Activated CD4-positive, CD25-positive, alpha-beta regulatory T cell (primary cell): ENCODE measurements at places on chromosomes 12 and 14.

DNA sequence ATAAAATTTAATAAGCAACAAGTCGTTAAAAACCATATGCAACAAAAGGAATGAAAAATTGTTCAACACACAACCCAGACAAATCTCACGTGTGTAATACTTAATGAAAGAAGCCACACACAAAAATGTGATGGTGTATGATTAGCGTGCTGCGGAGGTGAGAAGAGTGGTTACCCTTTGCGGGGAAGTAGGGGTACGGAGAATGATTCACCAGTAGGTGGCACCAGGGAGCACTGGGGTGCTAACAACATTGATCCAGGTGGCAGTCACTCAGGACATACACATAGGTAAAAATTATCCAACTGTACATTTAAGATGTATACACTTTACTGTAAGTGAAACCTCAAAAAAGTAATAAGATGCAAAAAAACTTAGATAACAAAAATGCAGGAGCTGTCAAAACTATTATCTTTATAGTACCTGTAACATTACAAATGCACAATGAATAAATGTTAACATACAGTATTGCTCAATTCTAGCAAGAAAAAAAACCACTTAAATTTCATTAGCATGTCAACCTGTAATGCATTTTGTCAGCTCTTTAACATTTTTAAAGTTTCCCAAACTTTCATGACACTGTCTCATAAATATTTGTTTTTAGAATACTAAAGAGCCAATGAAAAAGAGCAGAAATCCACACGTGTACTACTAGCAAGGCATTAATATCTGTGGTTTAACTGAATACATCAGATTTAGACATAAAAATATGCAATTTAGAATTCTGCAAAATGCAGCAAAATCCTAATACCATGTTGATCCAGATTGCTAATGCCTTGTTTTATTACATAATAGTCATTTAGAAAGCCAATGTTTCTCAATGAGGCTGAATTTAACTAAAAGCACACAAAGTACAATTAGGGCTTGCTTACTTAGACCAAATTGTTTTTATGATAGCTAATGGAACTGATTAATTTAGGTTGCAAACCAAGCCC, 46.7 kb downstream of the TMCC3 start:
- DNase-seq, result peak; percentile 26

DNA sequence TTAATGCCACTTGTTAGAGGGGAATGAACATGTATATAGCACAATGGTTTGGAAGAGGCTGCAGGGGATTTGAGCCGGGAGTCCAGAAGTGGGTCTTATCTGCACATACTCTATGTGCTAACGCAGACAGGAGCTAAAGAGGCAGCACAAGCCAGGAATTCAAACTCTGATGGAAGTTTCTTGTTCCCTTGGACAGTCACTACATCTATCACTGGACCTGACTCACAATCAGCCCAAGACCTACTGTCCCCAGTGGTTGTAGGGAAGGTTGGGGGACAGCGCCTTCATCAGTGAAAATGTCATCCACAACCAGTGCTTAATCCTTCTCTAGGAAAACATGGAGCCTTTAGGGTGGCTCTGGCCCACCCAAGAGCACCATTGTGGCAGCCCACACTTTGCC, 107.8 kb downstream of the GCH1 start:
- no peak for DNase-seq

DNA sequence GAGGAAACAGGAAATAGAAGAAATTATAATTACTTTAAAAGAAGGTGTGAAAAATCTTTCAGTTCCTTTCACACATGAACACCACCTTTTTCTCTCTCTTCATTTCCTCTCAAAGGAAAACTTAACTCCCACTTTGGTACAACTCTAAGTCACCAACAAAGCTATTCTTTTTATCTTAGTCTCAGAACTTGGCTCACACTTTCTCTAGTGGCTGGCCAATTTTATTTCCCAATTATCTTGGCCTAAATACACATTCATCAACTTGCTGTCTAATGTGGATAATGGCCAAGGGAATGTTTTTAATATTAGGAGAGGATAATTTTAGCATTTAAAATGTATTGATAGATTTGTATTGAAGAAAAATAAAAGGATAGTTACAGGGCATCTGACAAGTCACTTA, 64.5 kb upstream of the NAV3 start:
- DNase-seq, result no peak

- no peak for DNase-seq
Measured at GRCh38 chr12:14167005-14167628, 185.7 kb upstream of the GRIN2B start.

GRCh38 chr12:6641131-6641530, 5.4 kb upstream of the LPAR5 start:
- DNase-seq, result no peak

GRCh38 chr12:32516230-32516629, 116.9 kb downstream of the FGD4 start:
- DNase-seq, result no peak

GRCh38 chr12:93219947-93220346, 157.8 kb upstream of the NUDT4 start:
- no peak for DNase-seq

DNA sequence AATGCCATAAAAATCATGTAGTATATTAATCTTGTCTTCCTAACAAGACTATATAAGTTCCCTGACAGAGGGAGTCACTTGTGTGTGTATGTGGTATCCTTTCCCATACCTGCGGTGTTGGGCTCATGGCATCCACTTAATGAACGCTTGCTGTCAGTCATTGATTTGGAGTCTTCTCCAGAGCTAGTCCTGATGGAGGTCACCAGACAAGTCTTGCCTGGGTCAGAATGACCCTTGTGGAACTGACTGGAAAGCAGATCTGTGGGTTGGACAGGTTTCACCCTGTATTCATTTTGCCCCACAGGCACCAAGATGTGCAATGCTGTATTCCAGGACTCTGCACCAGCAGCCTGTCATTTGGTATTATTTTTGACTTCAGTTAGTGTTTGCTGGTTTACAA, 27.3 kb upstream of the WNK1 start:
- no peak for DNase-seq

GRCh38 chr12:94644141-94644979, 6.0 kb downstream of the TMCC3 start:
- no peak for DNase-seq

GRCh38 chr14:74221741-74222140, 17.5 kb upstream of the VSX2 start:
- no peak for DNase-seq

DNA sequence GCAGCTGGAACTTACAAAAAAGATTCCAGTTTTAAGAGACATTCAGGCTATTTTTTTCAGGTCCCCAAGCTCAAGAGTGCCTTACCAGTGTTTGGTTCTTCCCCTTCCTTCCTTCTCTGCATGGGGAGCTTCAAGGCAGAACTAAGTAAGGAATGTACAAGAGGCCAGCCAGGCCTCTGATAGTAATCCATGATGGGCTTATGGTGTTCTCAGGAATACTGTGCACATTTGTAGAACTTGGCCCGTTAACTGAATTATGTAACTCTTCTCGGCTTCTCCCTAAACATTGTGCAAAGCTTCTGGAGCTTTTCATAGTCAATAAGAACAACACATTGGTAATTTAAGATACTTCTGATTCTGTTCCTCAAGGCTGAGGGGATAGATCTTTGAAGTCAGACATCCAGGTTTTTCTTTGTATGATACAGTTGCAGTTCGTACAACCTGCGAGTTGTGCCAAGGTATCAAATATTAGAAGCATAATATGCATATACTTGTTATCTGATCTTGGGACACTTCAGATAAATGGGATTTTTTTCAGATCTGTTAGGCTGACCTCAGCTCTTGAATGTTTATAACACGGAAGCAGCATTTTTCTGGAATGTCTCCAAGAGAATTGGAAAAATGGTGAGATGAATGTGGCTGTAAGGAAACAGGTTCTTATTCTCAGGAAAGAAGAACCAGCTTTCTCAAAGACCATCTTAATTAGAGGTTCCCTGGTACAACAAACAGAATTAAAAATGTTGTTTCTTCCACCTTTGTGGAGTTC, 148.6 kb downstream of the ANO4 start:
- no peak for DNase-seq

DNA sequence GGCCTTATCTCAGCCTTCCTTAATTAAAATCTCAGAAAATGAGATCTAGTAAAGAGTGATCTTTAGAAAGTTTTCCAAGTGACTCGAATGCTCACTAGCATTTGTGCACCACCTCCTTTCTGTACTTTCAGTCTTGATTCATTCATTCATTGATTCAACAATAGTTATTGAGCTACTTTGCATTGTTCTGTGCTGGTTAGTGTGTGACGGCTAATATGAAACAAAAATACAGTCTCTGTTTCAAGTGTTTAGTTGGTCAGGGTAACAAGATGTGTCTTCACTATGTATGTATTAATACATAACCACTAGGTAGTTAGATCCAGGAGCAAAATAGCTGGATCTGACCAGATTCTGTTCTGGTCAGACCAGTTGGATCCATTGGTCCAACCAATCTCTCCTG, 100.9 kb downstream of the FAR2 start:
- no peak for DNase-seq

- no peak for DNase-seq
Measured at GRCh38 chr12:31031951-31032335, 41.7 kb upstream of the DDX11 start.

- no peak for DNase-seq
Measured at GRCh38 chr12:95168746-95169145, 48.5 kb downstream of the FGD6 start.

GRCh38 chr14:52025310-52025709, 36.0 kb downstream of the RTRAF start:
- DNase-seq, result no peak

- DNase-seq, result no peak
Measured at GRCh38 chr12:92439420-92439805, 263.4 kb upstream of the PLEKHG7 start.

DNA sequence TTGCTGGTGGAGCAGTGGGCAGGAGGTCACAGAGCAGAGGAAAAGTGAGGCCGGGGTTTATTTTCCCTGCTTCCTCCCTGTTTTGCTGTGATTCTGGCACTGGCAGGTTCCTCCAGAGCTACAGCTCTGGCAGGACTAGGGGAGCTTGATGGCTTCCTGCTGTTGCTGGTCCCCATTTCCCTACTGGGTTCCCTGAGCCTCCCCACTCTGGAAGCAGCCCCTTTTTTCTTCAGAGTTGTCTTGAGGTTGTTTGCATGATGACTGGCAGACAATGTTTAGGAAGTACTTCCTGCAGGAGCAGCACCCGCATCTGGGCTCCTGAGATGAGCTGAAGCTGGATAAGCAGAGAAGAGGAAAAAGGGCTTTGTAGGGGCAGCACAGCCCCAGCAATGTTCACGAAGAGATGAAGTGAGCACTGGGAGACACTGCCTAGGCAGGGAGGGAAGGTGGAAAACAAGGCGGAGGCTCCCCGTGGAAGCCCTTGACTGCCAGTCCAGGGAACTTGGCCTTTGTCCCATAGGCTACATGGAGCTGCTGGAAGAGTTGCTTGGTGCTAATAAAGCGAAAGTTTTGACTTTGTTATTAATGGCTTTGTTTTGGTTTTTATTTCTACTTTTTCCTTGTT, 126.9 kb downstream of the SLC38A6 start:
- no peak for DNase-seq

- DNase-seq, result no peak
Measured at GRCh38 chr12:64518396-64518795, 66.5 kb downstream of the TBK1 start.

GRCh38 chr14:88129306-88130056, 124.5 kb downstream of the GPR65 start:
- DNase-seq, result no peak

GRCh38 chr14:24366413-24366720, 1.6 kb upstream of the NFATC4 start:
- no peak for DNase-seq

DNA sequence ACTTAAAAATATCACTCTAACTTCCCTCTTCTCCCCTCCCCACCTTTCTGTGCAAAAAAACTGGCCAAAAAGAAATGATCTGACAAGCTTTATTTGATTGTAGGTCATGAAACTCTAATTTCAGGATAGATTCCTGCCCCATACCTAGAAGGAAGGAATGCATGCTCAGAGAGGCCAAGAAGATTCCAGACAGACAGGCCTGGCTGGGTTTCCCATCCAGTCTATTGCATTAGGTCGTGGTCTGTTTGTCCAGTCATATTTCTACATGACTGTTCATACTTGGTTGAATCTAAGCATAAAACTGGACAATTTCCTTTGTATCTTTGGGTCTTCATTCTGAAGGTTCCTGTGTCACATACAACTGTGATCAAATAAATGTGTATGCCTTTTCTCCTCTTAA, 20.0 kb upstream of the SLC15A5 start:
- DNase-seq, result no peak

DNA sequence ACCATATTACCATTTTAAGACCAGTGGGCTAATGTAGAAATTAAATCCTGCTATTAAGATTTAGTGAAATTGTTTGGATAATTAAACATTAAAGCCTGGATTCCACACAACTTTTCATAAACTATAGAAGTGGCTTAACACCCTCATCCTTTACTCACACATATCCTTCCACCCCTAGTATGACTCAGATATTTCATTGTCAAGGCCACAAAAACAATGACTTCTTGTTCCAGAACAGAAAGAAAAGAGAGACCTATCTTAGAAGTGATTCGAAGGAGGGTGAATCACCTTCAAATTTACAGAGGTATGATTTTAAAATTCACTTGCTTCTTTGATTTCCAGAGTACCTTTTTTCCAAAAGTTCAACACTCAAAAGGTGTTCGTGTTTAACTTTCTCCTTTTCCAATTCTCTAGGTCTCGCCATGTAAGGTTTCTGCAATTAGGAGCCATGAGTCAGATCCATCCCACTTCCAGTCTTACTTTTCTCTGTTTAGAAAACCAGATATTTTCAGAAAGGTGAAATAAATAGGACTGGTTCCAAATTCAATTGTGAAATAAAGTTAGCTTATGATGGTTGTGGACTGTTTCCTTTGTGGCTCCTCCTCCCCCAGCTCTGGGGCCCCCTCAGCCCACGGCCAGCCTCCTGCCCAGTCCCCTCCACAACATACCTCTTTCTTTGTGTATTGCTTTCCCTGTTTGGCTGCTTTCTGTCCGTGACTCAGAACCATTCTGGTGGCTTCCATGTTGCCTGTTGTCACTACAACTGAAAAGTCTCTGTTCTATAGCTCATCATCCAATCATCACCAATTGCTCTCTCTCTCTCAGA, 24.6 kb upstream of the MGP start:
- DNase-seq, result no peak

GRCh38 chr12:124537525-124538193, 29.8 kb downstream of the NCOR2 start:
- no peak for DNase-seq

DNA sequence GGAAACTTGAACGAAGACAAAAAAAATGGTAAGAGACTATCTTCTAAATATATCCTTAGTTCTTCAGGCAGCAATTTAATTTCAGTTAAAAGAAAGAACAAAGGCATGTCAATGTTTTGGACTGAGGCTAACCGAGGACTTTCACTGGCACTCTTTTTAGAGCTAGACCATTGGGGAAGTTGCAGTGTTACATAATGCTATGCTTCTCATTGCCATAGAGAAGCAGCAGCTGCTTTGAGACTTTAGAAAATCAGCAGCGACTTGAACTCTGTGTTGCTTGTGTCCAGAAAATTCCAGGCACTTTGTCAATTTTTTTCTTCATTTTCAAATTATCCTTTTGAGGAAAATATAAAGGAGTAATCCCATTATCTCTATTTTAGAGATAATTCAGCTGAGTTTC, 964.2 kb downstream of the NRXN3 start:
- DNase-seq, result no peak

- DNase-seq, result no peak
Measured at GRCh38 chr14:76514213-76514998, 138.5 kb downstream of the ESRRB start.

GRCh38 chr12:64700532-64700931, 58.7 kb downstream of the GNS start:
- DNase-seq, result no peak

- DNase-seq, result no peak
Measured at GRCh38 chr14:37078131-37078530, 94.3 kb downstream of the SLC25A21 start.
